Fibroblast of lung (primary cell): ENCODE measurements at places on chromosomes 3 and 15.

DNA sequence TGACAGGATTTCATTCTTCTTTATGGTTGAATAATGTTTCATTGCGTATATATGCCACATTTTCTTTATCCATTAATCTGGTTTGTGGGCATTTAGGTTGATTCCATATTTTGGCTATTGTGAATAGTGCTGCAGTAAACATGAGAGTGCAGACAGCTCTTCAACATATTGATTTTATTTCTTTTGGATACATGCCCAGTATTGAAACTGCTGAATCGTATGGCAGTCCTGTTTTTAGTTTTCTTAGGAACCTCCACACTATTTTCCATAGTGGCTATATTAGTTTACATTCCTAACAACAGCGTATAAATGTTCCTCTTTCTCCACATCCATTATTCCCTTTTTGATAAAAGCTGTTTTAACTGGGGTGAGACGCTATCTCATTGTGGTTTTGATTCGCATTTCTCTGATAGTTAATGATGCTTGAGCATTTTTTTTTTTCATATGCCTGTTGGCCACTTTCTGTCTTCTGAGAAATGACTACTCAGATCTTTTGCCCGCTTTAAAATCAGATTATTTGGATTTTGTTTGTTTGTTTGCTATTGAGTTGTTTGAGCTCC is 21.7 kb downstream of the AQP9 start:
- no peaks in the 10 kb centered on the region for H3K36me3 ChIP-seq
- no peak for DNase-seq
- no peak overlapping the region for H3K27ac ChIP-seq
- H3K27me3 ChIP-seq = peaks cover 3% of the 10 kb centered on the region
- H3K4me3 ChIP-seq = no peak overlapping the region

- peaks cover 4% of the 10 kb centered on the region for H3K36me3 ChIP-seq
- H3K27me3 ChIP-seq = no peaks in the 10 kb centered on the region
- peak within 1 kb of the TSS; percentile 67 for H3K27ac ChIP-seq
- H3K4me3 ChIP-seq = peak within 1 kb of the TSS; percentile 82
- peak; percentile 93 for DNase-seq
- peaks cover 7% of the 10 kb centered on the region for H3K4me1 ChIP-seq
These were observed at the start of gene MYLK for GRCh38 chr3:123884203-123884831. Gene MYLK, minus strand, starts transcription at chr3:123884332. Its CDS starts 90,491 bp downstream, at chr3:123793841.

GRCh38 chr3:45759851-45760250 is 36.5 kb downstream of the SLC6A20 start:
- peaks cover 3% of the 10 kb centered on the region for H3K27me3 ChIP-seq
- no peak for DNase-seq
- no peak overlapping the region for H3K27ac ChIP-seq
- H3K4me1 ChIP-seq = no peaks in the 10 kb centered on the region

- H3K27me3 ChIP-seq = no peaks in the 10 kb centered on the region
- peak; percentile 18 for DNase-seq
- no peaks in the 10 kb centered on the region for H3K4me1 ChIP-seq
- H3K4me3 ChIP-seq = no peak overlapping the region
These were observed 26.1 kb downstream of the KCNMB2 start for GRCh38 chr3:178562143-178562946.

- peak; percentile 15 for DNase-seq
- H3K27ac ChIP-seq = no peak overlapping the region
- H3K4me1 ChIP-seq = no peaks in the 10 kb centered on the region
- no peaks in the 10 kb centered on the region for H3K36me3 ChIP-seq
These were observed 148.3 kb downstream of the LRRC28 start for GRCh38 chr15:99399618-99400017.
